ENCODE measurements at places on chromosomes 5 and 9. TPM values are rescaled to one million over a fixed set of nuclear protein-coding genes. Genes with fewer than 3 reads are reported as not detected.
A peak's percentile ranks its signal among the peaks of the same experiment; 100 is the strongest.

DNA sequence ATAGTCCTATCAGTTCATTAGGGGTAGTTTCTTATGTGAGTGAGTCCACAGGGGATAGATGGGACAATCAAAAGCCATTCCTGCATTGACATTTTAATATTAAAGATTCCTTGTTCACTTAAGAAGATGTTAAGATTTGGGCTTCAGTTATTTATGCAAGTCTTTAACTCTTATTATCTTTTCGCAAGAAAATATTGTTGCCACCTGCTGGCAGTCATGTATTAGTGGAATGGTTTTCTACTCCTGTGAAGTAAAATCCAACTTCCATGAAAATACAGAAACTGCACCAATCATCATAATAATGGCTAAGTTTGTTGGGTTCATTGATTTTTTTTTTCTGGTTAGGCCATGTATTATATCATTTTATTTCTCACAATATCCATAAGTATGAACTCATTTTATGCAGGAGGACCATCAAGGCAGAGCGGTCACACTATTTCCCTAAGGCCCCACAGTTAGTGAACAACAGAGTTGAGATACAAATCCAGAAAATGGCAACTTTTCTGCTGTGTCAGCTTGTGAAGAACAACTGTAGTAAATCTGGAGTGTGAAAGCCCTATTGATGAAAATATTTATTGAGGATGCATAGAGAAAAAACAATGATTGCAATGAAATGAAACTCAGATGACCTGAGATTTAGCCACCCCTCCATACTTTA, 88.5 kb upstream of the TXNDC8 start:
- DNase-seq, result peak; percentile 40

The SHB gene
- 10.7 TPM for total RNA-seq

DNA sequence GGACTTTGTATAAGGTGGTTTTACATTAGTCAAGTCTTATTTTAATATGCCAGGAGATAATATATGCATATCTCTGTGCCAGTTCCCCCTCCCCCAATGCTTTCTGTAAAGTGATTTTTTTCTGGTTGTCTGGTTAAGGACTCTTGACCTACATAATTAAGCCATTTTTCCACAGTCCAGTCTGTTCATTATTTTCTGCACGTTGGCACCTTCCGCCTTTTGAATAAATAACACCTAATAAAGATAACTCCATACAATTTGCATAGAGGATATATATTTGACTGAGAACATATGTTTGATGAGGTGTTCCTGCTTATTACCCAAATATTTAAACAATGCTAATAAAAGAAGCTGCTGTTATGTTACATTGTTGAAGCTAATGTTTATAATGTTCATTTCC, 320.9 kb downstream of the DMAC1 start:
- no peak for DNase-seq

GRCh38 chr5:72093824-72094223, 13.5 kb upstream of the MAP1B start:
- DNase-seq, result no peak

The PFN3 gene
- not detected for total RNA-seq

- no peak for DNase-seq
Measured at GRCh38 chr9:19551124-19551929, 142.5 kb downstream of the ACER2 start.

GRCh38 chr5:158246661-158247060, 387.7 kb upstream of the CLINT1 start:
- DNase-seq, result no peak

- DNase-seq, result no peak
Measured at GRCh38 chr9:16729651-16730050, 140.8 kb downstream of the BNC2 start.

Measured in RPMI7951 (cell line).